ENCODE measurements at places on chromosomes 16 and 17.

DNA sequence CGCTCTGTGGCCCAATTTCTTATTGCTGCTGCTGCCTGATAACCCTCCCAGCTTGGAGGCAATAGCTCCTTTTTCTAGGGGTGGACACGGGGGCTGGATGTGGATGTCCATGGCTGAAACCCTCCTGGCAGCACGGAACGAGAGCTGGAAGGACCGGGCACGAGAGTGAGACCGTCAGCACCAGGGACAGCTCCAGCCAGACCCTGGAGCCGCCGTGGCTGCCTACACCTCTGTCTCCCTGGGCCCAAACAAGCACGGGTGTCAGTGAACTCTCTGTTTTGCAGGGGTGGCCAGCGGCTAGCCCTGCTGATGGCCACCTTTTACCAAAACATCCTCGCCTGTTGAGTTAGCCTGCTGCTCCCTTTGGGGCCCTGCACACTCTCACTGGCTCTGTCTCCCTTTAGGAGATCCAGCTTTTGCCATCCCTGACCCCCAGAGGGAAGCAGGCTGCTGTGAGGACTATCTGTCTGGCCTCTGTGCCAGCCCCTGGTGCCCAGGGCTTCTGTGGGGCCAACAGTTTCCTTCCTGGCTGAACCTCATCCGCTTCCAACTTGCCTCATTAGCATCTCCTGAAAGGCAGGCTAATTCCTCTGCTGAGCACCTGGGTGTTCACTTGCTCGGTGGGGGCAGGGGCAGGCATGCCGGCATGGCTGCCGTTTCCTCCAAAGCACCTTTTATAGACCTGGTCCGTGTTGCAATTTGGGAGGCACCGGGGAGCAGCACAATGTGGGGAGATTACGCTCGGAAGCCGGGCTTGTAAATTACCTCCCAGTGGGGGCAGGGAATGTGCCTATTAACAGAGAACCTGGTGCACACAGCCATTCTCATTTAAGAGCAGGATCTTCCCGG, 118.1 kb downstream of the ENGASE start:
- DNase-seq, result no peak

DNA sequence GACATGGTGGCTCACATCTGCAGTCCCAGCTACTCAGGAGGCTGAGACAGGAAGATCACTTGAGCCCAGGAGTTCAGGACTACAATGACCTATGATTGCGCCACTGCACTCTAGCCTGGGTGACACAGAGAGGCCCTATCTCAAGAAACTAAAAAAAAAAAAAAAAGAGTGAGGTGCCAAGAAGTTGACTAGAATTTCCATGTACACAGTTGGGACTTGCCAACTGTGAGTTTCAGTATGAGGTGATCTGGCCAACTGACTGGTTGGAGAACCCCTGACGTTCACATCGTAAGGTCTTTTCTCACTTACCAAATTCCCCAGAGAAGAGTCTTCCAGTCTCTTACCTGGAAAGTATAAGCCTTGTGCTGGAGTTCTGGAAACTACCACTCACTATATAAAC, 3.1 kb upstream of the MED11 start:
- no peak for DNase-seq

GRCh38 chr16:445566-445965, 20.1 kb downstream of the RAB11FIP3 start:
- DNase-seq, result no peak

- DNase-seq, result no peak
Observed at GRCh38 chr17:13143001-13143400, 125.2 kb upstream of the ELAC2 start.

All from ascending aorta (tissue), 2 donors.